ENCODE measurements at places on chromosomes 6 and 20.

- no peak for DNase-seq
These were observed 147.8 kb downstream of the HS3ST5 start for GRCh38 chr6:114195027-114195365.

GRCh38 chr6:45105170-45105820, 222.8 kb upstream of the RUNX2 start:
- DNase-seq: peak; percentile 10

DNA sequence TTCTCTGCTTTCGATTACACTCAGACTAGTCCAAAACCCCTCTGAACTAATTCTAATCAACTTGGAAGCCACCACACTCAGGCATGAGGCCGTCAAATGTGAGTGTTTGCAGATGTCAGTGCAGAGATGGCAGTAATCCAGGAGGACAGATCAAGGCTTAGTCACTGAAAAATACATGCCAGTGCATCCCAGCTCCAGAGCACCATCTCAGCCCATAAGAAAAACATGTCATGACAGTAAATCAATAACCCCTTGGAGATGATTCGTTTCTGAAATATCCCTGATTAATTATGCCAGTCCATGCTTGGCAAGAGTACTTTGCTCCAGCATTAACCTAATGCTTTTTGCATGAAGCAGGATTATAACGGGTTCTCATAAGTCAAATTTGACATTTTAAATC, 179.5 kb downstream of the ADAT2 start:
- DNase-seq: no peak

DNA sequence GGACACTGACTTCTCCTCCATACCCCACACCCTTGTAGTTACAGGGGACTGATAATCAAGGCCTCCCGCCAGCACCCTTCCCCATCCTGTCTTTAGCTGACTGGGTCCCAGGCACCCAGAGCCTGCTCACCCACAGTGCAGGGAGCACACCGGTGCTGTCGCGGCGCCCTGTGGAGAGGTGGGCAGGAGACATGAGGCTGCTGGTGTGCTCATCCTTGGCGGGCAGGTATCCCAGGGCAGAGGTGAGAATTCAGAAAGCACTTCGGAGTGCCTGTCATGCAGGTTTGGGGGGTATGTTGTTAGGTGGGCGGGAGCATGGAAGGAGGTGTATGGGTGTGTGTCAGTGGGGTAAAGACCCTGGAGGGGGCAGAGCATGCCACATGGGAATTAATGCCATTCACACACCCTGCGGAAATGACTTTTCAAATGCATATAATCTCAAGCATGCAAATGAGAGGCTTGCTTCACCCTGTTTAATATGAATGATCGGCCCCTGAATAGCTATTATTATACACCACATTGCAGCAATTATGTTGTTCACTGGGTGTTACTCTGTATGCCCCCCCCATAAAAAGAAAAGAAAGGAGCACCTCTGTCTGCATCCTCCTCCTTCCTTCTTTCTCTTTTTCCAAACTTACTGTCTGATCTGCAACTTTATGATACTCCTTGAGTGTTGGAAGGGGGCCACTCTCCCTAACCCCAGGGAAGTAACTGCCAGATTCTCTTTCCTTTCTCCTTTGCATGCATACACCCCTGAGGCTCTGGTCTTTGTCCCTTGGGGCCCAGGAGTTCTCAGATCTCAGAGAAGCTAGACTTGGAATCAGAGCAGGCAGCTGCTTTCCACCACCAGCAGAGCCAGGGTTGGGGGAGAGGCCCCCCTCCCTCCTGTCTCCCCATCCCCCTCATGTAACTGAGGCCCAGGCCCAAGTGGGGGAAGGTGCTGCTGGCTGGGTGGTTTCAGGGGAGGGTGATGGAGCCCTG, 16.0 kb downstream of the FOXP4 start:
- DNase-seq: no peak

DNA sequence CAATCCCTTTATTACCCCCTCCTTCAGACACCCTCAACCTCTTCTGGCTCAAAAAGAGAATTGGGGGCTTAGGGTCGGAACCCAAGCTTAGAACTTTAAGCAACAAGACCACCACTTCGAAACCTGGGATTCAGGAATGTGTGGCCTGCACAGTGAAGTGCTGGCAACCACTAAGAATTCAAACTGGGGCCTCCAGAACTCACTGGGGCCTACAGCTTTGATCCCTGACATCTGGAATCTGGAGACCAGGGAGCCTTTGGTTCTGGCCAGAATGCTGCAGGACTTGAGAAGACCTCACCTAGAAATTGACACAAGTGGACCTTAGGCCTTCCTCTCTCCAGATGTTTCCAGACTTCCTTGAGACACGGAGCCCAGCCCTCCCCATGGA, 2.2 kb downstream of the TNF start:
- DNase-seq: peak; percentile 95

GRCh38 chr6:137104926-137105325, 60.2 kb upstream of the IL20RA start:
- no peak for DNase-seq

DNA sequence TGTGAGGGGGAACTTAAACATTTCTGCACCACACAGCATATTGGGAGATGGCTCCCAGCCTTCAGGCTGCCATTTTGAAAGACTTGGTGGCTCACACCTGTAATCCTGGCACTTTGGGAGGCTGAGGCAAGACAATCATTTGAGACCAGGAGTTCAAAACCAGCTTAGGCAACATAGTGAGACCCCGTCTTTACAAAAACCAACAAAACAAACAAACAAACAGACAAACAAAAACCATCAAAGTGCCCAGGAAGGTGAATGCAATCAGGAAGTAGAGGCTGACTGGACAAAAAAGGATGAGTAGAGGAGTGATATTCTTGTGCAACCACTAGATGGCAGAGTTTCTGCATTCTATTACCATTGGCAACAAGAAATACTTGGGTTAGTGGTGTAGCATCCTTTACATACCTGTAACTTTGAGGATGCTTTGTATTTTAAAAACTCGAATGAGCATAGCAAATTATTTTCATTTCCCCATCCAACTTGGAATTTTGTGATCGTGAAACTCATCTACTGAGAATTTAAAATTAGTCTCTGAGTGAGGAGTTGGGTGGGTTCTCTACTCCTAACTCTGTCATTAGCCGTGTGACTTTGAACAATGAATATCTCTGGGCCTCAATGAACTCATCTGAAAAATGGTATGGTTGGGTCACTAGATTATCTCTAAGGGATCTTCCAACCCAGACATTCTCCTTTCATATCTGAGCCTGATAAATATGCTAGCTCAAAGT, 84.4 kb downstream of the CRYBG1 start:
- DNase-seq: peak; percentile 90

- DNase-seq: peak; percentile 36
These were observed 87.2 kb downstream of the PDE7B start for GRCh38 chr6:135938576-135939207.

- DNase-seq: peak; percentile 42
These were observed 49.4 kb upstream of the RREB1 start for GRCh38 chr6:7058250-7058923.

GRCh38 chr20:58719258-58719657, 26.7 kb downstream of the NPEPL1 start:
- DNase-seq: no peak

- DNase-seq: no peak
These were observed 11.2 kb upstream of the PSMG4 start for GRCh38 chr6:3247255-3248146.

DNA sequence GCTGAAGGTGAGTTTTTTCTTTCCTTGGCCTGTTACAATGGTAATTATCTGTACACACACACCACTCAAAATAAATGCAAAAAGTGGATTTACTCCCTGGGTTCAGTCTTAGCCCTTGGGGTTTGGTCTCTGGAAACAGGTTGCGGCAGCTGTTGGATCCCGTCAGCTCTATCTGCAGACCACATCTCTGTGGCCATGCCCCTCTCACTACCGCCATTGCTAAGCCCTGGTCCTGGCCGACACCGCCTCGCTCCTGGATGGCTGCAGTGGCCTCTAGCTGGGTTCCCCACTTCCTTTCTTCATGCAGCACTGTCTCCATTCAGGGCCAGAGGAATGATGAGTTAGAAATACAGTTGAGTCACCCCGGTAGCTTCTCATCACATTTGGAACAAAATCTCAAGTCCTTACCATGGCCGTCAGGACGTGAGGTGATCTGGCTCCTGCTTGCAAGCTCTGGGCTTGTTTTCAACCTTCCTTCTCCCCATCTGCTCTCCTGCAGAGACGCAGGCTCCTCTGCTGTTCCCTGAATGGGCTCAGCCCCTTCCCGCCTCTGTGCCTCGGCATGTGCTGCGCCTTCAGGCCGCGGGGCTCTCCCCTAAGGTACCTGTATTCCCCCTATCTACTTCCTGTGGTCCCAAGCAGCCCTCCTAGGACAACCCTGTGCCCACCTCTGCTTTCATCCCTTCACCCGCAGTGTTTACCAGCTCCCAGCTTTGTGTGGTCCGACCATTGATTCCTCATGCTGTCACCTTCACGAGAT, 38.0 kb downstream of the EFCAB8 start:
- DNase-seq: no peak

- no peak for DNase-seq
These were observed 5.6 kb downstream of the NXT1 start for GRCh38 chr20:23356203-23356602.

- DNase-seq: no peak
These were observed 134.4 kb downstream of the ERMARD start for GRCh38 chr6:169885831-169886230.

DNA sequence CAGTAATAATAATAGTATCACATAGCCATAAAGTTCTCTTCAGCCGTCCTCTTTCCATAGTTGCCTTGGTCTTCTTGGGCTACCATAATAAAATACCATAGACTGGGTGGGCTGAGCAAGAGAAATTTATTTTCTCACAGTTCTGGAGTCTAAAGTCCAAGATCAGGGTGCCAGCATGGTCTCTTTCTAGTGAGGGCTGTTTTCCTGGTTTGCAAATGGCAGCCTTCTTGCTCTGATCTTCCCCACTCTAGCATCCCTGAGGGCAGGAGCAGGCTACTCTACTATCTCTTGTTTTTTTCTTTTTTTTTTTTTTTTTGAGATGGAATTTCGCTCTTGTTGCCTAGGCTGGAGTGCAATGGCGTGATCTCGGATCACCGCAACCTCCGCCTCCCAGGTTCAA, 8.2 kb upstream of the BEND3 start:
- no peak for DNase-seq

DNA sequence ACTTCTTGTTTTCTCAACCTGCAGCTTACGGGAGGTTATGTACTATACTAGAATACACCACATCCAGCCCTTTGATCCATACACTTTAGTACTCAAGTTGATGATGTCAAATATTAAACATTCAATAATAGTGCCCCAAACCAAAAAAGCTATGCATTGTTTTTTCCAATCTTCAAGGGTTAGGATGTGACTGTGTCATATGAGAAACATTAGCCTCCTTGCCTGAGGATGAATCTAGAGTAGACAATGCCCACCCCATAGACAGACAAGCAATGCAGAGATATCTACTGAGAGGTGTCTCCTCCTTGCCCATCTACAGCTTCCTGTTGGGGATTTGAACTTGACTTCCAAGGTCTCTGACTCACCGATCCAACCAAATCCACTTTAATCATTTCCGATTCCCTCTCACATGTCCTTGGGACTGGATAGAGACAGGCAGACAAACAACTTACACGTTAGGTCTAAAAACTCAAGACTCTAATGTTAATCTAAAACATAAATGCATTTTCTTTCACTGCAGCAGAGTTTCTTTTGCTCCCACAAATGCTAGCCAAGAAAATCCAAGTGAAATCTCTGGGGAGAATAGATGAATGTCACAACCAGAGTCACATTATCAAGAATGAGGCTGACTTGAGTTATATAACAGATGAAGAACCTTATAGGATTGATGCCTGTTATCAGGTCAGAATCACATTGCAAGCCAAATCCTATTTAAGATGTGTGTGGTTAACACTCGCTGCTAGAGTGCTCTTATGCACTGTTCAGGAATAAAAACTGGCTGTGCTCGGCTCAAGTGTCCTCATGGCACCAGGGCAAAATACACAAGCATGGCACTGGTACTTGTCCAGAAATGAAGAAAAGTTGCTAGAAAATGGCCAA, 75.5 kb upstream of the TNFAIP3 start:
- no peak for DNase-seq

DNA sequence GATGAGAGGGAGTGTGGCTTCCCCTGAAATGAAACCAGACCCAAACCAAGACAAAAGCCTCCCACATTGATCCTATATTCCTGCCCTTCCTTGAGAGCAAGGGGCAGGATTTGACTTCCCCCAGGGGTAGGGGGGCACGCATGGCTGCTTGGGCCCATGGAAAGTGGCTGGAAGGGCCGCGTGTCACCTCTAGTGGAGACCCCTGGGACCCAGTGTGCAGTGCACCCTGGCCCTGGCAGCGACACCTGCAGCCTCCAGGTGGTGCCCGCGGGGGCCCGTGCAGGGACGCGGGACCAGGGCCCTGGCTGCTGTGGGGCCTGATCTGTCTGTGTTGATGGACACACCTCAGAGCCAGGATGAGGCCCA, 18.0 kb upstream of the SLCO4A1 start:
- no peak for DNase-seq

DNA sequence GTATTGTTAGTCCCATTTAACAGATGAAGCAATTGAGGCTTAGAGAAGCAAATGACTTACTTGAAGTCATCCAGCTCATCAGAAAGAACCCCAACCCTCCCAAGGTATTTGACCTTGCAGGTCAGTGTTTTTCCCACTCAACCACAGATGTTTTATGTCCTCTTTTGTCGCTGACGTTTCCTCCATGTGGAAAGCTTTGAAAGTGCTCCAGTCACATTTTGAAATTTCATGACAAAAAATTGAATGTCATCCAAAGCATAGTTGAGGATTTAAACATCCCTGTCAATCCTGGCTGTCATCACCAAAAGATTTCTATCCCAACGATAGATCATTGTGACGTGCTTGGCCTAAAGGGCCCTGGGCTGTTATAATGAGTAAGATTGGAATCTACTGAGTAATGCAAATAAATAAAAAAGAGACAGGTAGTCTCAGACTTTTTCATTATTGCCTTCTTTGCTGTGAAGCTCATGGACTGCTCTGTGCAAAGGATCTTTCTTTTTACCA, 102.7 kb downstream of the TSHZ2 start:
- DNase-seq: no peak

- peak; percentile 78 for DNase-seq
These were observed 580 bp downstream of the VEGFA start for GRCh38 chr6:43770372-43771209.

DNA sequence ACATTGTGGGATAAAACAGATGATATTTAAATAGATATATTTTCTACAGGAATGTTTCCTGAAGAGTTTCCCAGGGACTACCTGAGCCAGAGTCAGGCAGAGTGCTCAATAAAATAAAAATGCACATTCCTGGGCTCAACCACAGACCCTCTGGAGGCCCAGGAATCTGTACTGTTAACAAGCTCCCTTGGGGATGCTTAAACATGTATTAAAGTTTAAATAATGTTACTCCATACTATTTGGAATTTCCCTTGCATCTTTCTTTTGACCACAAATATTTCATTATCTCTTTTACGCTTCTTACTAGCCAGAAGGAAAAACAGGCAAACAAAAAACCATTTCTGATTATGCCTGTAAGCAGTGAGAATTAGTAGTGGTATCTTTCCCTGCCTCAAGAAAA, 42.3 kb downstream of the GPR63 start:
- DNase-seq: no peak

GRCh38 chr6:159693894-159694545, 979 bp upstream of the SOD2 start:
- DNase-seq: peak; percentile 85

Data from suppressor macrophage treated with lipopolysaccharide for 1 hour (primary cell).